ENCODE measurements at places on chromosomes 3 and 15.

DNA sequence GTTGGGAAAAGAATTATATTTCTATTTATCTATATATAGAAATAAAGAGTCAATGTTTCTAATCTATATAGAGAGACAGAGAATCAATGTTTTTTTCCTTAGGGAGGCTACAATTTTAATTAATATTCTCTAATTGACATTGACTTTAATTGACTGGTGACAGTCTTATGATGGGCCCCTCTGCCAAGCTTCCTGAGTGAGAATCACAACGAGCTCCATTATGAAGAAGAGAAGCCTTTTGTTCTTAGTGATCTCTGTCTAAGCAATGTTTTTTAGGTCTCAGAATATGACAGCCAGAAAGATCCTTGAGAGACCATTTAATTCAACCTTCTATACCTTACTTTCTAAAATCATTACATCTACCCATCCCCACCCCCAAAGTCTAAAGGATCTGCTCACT is 70.9 kb downstream of the IGSF11 start:
- no peak for DNase-seq

- DNase-seq, result no peak
Measured at GRCh38 chr3:186173224-186173815, 64.4 kb upstream of the ETV5 start.

DNA sequence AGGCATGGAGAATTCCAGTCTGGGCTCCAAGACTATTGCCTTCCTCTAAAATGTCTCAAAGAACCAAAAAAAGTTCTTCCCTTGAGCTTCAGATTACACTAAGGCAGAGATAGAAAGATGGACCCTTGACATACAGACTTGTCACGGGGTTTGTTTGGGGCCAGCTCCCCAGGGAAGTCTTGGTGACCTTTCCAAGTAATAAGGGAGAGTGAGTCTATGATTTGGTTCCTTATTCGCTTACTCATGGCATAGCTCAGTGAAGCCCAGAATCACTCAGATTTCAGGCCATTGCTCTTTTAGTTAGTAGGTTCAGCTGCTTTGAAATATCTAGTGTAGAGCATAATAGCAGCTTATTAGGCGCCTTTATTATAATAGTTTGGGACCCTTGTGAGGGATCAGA is 90.3 kb downstream of the PLCL2 start:
- no peak for DNase-seq

DNA sequence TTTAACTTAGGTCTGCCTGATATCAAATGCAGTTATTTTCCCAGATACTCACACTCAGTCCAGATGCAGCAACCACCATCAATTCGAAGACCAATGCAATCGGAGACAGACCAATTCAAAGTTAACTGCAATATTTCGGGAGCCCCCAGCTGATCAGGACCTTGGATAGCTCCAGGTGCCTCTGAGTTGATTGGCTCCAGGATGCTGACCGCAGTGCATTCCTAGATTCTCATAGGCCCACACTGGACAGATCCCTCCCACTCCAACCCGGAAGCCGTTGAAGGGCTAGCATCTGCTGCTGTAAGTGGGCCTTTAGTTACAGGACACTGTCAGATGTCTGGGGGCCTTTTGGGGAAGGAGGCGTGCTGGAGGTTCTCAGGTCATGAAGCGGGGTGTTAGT is 89.5 kb upstream of the ATP2B2 start:
- peak; percentile 87 for DNase-seq

DNA sequence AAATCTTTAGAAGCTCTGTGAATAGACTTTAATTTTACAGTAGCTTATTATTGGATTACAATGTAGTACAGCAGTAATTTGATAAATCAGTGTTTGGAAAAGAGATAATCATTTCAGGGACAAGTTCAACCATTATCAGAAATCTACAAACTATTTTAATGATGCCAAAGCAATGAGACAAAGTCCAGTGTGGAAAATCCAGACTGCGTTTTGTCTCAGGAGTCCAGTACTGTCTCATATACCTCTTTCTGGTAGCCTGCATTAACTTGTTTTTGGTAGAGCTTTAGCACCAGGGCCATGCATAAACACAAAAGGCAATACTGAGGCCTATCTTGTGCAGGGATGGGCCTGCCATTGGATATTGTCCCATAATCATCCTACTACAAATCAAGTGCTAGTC is 19.7 kb downstream of the ACKR4 start:
- DNase-seq, result no peak

DNA sequence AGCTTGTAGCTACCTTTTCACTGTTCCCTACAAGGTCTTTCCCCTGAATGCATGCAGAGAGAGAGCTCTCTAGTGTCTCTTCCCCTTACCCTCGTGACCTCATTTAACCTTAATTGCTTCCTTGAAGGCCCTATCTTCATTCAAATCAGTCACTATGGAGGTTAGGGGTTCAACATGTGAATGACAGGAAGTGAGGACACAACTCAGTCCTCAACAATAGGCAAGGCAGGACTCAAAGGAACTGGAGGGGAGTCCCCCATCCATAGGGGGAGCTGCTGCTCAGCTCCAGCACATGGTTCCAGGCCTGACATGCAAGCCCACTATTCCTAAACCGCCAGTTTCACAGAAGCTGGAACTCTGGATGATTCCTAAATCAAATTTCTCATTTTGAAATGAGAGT is 33.8 kb upstream of the GYG1 start:
- peak; percentile 86 for DNase-seq

GRCh38 chr3:34106879-34107278 is 308.4 kb downstream of the PDCD6IP start:
- DNase-seq, result peak; percentile 55

DNA sequence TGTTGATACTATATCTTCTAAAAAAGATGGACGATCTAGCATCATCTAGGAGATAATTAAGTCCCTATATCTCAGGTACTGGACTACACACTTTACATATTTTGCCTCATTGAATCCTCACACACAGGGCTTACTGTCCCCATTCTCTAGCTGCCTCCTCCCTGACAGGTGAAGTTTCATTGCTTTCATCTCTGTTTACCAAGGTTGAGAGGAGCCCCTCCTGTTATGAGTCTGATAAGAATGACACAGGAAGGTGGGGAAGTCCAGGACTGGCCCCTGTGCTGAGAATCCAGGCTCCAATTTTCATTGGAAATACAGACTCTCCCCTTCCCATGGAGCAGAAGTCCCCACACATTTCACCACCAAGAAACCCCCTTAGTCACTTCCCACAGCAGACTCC is 105.2 kb downstream of the XXYLT1 start:
- no peak for DNase-seq

Measured in NB4 (cell line).